ENCODE measurements at places on chromosomes 1 and 21. TPM values are rescaled to one million over a fixed set of nuclear protein-coding genes. Genes with fewer than 3 reads are reported as not detected.

RXRG gene
- polyA plus RNA-seq, result 12.3 TPM

YBEY gene
- 8.1 TPM for polyA plus RNA-seq

EGLN1 gene
- polyA plus RNA-seq, result 23.5 TPM

RGS16 gene
- polyA plus RNA-seq, result 22.2 TPM

AMY1C gene
- polyA plus RNA-seq, result 0.06 TPM

LORICRIN gene
- not detected for polyA plus RNA-seq
